GM04503 (cell line): ENCODE measurements at places on chromosomes 5 and 9.

- no peak for DNase-seq
Measured at GRCh38 chr5:60710362-60710761, 10.4 kb upstream of the DEPDC1B start.

GRCh38 chr5:141908796-141909195, 14.9 kb upstream of the DELE1 start:
- DNase-seq: peak; percentile 10

DNA sequence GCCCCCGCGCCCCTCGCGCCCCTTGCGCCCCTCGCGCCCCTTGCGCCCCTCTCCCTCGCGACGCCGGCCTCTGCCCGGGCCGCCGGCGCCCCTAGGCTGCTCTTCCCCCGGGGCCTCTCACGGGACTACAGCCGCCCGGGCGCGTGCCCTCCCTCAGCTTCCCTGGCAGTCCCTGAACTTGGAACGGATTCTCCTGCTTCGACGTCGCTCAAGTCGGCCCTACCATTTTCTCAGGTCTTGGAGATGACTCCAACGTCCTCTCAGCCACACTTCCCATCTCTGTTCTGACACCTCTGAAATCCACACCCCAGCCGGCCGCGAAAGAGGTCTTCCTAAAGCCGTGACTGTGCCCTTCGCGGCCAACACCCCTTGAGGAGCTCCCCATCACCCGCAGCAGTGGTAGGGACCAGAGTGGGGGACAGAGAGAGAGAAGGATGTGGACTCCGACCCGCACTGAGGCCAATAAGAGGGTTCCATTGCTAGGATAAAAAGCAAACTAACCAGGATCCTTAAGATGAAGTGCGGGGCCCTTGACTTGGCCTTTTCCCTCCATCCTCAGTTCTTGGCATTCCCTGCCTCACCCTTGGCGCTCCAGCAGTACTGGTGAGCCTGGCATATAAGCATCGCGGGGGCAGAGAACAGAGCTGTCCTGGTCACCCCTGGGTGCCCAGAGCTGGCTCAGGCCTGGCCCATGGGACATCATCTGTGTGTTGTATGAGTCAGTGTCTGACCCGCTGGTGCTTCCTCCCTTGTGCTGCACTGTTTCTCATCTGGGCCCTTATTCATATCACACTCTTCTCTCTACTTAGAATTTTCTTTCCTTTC, 38.6 kb upstream of the GARNL3 start:
- no peak for DNase-seq

DNA sequence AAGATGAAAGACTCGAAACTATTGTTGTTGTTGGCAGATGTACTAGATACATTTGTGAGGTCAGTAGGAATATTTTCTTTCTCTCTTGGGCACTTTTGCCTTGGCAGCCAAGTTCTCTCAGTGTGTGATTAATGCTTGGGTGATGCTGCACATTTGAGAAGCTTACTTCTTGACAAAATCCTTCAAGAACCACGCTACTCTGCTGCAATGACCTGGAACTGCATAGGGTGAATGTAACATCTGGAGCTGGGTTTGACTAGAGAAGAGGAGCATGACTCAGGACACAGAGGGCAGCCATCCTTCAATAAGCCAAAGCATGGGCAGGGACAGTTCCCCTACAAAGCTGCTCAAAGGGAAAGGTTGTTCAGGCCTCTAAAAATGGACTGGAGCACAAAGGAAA, 75.5 kb upstream of the PUM3 start:
- DNase-seq: peak; percentile 59

DNA sequence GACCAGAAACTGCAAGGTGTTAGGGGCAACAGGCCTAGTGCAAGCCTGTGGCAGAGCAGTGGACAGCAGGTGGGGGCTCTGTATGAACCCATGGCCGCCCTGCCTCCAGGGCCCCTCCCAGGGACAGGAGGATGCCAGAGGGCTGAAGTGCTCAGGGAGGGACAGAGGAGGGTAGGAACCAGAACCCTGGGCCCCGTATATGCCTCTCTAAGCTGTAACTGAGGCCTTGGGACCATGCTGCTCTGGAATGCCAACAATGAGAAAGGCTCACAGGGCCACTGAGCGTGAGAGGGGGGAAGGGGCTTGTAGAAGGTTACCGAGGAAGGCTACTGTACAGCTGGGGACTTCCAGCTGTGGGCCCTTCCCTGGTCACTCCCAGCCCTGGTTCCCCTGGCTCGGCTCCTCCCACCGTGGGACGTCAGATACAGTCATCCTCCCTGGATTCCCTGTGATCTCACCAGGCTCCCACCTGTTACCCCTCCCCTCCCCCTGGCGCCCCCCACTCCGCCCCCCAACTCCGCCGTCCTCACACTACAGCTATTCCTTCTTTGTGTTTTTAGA, 21.1 kb downstream of the AQP7 start:
- DNase-seq: no peak

DNA sequence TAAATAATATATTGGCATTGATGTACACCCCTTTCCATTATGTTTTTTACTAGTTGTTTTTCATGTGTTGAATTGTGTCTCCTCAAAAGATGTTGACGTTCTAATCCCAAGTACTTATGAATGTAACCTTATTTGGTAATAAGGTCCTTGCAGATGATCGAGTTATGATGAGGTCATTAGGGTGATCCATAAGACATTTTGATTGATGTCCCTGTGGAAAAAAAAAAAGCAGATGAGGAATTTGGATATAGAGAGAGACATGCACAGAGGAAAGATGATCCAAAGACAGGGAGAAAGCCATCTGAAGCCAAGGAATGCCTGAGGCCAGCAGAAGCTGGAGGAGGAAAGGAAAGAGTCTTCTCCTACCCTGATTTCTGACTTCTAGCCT, 632.7 kb downstream of the TLR4 start:
- DNase-seq: no peak

GRCh38 chr9:8391132-8391531, 591.6 kb upstream of the DMAC1 start:
- no peak for DNase-seq

DNA sequence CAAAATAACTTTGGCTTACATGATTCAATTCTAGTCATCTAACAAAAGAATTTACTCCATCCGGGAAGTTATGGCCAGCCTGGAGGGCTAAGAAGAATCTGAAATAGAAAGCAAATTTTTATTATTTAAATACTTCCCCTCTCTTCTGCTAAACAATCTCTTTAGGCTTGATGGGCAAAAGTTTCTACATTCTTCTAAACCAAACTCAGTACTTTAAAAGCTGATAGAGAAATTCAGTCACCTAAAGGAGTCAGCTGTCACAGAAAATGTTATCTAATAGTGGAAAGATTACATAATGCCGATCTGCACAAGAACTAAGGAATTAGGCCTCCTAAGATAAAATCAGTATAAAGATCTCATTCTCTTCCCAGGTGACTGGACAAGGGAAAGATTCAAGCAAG, 32.4 kb downstream of the GNAQ start:
- no peak for DNase-seq

GRCh38 chr5:174970502-174970901, 246.1 kb downstream of the MSX2 start:
- DNase-seq: no peak

DNA sequence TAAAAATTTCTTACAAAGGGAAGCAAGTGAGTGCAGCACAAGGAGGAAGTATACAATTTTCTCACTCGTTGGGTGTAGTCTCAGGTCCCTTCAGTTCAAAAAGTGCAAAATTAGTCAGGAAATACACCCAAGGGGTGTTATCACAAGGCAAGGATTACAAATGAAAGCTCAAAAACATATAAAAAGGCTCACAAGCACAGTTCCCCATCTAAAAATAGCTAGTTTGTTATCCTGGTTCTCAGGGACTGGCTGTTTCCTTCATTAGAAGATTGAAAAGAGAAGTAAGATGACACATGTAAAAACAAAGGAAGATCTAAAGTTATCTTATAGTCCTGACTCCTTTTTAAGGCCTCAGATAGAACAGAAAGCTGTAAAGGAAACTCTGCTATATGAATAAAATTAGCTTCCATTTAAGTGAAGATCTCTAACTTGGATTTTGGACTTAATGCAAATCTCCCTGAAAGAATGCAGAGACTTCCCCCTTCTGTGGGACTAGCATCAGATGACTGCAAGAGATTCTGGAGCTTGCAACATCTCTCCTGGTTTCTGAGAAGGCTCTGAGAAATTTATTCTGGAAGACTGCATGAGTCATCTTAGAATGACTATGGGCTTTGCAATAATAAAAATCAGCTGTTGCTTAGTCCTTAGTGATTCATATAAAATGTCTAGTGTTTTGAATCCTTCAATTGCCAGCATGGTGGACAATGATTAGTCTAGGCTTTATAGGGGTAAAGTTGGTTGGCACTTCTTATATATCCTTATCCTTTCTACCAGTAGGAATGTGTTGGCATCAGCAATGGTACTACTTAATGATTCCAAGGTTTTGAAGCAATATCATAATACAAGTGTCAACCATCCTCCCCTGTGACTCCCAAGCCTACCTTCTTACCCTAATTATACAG, 25.4 kb downstream of the DAB2 start:
- peak; percentile 95 for DNase-seq
